Tibial artery (tissue), 4 donors: ENCODE measurements at places on chromosomes 11 and 22.
A peak's percentile ranks its signal among the peaks of the same experiment; 100 is the strongest.

DNA sequence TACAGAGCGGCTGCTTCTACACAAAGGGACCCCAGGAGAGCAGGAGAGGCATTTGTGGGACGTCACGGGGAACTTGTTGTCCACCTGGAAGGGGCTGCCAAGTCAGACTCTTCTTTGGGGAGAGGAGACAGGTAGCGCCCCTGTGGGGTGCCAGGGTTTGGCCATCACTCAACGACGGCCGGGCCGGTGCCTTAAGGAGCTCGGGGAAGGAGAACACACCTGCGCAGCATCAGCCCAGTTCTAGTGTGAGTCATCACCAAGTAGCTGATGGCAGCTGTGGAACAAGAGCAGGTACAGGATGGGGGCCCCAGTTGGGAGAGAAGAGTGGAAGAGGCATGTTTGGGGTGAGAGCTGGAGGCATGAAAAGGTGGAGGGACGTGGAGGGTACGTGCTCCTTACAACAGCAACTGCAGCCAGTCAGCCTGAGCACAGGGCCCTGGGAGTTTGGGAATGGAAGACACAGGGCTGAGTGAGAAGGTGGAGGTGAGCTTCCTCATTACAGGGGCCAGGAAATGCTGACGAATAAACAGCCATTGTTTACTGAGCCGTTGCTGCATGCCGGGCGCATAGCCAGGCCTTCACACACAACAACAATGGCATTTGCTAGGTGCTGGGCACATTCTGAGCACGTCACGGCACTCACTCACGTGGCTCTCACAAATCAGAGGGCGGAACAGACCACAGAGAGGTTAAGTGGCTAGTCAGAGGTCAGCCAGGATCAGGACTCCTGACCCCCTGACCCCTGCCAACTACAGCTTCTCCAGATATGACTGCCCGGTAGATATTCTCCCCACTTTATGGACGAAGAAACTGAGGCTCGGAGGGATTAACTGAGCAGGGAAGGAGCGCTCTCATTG lies 29.1 kb upstream of the TP53I11 start:
- no peak for DNase-seq

DNA sequence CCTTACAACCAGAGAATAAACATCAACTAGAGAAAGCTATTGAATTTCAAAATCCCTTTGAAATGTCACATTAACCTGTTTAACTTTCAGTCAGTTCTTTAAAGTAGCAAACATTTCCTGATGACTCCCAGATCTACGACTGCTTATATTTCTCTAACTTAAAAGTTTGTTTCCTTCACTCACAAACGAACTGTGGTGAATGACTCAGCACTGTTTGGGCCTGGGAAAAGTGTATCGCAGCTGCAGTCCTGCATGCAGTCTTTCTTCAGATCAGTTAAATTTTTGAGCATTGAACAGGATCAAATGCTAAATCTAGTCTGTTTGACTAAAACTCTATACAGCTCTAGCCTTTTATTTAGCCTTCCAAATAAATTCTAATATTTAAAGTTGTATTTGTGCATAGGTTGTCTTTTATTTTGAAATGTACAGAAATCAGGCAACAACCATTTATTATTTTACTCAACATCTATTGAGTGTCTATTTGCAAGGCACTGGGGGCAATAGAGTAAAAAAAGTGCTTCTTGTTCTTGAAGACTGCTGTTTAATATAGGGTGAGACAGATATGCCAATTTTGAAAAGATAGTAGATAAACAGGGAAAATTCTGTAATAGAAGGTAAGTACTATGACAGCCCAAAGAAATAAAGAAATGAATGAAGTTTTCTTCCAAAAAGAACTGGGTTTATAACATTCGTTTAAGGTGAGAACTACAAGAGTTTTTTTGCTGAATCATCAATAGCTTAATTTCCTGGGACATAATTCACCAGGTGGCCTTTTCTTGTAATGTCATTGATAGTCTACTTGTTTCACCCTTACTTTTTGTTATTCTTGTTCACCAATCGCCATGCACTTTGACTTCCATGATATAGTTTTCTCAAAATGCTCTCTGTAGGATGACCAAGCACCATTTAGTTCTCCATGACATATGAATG lies 235.4 kb downstream of the METTL15 start:
- DNase-seq: no peak

- no peak for DNase-seq
Observed at GRCh38 chr11:32071811-32072210, 19.1 kb upstream of the RCN1 start.

DNA sequence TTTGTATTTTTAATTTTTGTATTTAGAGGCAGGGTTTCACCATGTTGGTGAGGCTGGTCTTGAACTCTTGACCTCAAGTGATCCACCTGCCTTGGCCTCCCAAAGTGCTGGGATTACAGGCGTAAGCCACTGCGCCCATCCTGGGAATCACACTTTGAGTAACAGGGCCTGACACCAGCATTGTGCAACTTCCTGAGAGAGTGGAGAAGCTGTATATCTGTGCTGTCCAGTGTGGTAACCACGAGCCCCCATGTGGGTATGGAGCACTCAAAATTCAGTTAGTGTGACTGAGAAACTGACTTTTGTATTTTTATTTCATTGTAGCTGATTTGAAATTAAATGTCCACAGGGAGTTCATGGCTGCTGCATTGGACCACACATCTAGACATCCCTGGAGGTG lies 36.2 kb downstream of the MPPED1 start:
- DNase-seq: no peak

- no peak for DNase-seq
Observed at GRCh38 chr11:12291313-12291712, 86.1 kb upstream of the PARVA start.

GRCh38 chr11:9568161-9568853 lies 5.2 kb upstream of the WEE1 start:
- no peak for DNase-seq

GRCh38 chr22:23204125-23204488 lies 23.8 kb downstream of the BCR start:
- peak; percentile 80 for DNase-seq

DNA sequence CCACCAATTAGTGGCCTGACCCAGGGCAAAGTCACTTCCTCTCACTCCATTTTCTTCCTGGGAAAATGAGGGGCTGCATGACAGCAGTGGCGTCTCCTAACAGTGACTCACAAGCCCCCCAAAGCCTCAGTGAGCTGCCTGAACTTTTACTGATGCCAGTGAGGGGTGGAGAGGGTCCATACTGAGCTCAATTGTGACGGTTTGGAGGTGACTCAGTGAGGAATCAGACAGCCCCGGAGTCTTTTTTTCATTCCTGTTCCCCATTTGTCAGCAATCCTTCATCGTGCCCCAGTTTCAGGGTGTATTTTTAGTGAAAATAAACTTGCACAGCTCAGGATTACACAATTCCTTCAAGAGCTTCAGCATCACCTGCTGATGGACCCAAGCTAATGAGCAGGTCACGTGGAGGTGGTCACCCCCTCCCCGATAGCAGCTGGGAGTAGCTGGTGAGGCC lies 30.1 kb upstream of the RASD2 start:
- DNase-seq: no peak

GRCh38 chr11:78061921-78062311 lies 1.7 kb upstream of the THRSP start:
- no peak for DNase-seq

GRCh38 chr22:42808521-42808920 lies 48.6 kb downstream of the ARFGAP3 start:
- no peak for DNase-seq

DNA sequence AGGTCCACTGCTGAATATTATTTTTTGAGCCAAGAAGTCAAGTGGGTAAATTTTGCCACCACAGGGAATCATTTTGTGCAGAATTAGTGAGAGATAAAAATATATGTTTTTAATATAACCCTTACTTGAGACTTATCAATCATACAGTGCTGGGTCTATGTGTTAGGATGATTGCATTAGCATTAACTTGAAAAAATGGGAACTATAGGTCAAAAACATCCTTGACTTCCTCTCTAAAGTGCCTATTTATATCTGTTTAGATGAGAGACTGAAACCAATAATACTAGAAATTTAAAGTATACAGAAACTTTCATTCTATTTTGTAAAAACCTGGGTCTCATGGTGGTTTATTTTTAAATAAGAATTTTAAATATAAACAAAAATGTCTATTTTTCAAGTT lies 65.1 kb upstream of the CARD18 start:
- no peak for DNase-seq
